GM12878 (cell line): ENCODE measurements at places on chromosomes 3 and 15. TPM values are rescaled to one million over a fixed set of nuclear protein-coding genes. Genes with fewer than 3 reads are reported as not detected.

RBSN gene
- total RNA-seq = 10.7 and 11.9 TPM in 2 replicates

LRRIQ4 gene
- total RNA-seq = 0.15 and 0.21 TPM in 2 replicates

FSTL1 gene
- 1.0 and 1.7 TPM in 2 replicates for total RNA-seq

CYP11A1 gene
- 0.29 and 0.69 TPM in 2 replicates for total RNA-seq

SNTN gene
- total RNA-seq = not detected in 2 replicates

- no peak for DNase-seq
Observed at GRCh38 chr3:105274958-105275357, 91.8 kb upstream of the ALCAM start.

- no peak for DNase-seq
Observed at GRCh38 chr3:83715307-83715706, 1243.5 kb upstream of the CADM2 start.

DNA sequence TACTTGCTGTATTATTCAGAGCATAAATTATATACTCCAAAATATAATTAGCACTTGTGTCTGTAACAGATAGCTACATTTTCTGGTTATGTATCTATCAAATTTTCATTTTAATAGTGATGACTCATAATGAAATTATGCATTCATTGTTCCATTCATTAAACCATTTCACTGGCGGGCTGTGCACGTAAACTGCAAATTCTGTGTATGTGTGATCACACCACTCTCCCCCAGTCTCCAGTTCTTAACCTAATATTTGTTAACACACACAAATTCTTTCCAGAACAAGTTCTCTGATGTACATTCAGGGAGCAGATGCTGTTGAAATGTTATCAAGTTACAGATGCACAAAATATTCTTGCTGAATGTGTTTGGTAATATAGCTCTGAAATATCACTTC is 3.8 kb upstream of the KCNMB2 start:
- DNase-seq = no peak

GRCh38 chr15:98728082-98728810 is 79.9 kb downstream of the IGF1R start:
- no peak for DNase-seq

DNA sequence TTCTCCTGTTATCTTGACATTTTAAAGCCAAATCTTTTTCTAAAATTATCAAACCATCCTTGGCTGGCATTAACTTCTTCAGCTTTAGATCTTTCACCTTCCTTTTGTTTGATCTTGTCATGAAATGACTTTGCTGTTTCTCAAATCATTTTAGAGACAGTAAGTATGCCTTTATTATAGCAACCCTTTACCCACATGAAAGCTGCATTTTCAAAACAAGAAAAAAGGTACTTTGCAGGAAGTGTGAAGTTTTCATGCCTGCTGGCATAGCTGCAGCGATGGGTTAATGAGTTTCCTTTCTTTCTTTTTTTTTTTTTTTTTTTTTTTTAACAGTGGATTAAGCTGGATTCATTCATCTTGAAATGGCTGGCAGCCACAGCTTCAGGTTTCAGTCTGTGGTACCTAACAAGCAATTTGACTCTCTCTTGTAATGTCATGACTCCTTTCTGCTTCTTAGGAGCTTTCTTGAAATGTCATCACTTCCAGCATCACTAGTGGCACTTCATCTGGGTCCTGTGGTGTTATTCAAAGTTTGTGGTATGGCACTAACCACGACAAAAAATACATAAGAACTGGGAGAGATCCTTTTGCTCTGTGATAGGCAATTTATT is 18.8 kb downstream of the SLC25A26 start:
- no peak for DNase-seq

GRCh38 chr15:39030291-39031070 is 465.9 kb upstream of the RASGRP1 start:
- DNase-seq = no peak

DNA sequence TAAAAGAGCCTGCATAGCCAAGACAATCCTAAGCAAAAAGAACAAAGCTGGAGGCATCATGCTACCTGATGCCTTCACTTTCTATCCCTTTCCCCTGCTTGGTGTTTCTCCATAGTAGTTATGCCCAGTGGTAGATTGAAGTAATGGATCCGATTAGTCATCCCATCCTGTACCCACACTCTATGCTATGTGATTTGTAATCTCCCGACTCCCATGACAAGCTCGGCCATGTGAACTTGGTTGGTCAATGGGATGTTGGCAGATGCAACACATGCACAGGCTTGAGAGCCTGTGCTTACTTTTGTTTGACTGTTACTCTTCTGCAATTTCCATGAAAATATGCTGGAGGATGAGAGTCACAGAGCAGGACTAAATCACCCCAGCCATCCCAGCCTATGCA is 334.9 kb upstream of the DPH6 start:
- DNase-seq = no peak
